ENCODE measurements at places on chromosomes 2 and 18.

DNA sequence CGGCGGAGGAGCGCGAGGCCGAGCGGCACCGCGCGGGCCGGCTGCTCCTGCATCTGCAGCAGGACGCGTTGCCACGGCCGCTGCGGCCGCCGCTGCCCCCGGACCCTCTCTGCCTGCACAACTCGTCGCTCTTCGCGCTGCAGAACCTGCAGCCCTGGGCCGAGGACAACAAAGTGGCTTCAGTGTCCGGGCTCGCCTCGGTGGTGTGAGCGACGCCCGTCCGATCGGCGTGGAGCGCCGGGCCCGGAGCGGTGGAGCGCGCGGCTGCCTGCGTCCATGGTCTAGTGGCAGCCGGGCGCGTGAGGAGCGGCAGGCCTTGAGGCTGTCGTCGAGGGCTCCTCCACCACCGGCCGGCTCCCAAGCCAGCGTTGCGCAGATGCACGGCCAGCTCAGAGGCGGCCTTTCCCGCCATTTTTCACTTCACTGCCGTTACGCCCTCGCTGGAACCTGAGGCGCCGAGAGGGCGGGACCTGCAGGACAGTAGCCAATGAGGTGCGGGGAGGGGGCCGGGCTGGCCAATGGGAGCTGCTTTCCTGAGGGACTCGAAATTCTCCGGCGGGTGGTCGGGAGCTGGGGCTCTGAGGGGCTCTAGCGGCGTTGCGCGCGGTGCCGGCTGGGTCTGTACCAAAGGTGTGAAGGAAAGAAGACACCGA lies 1.9 kb downstream of the TLX2 start:
- peak; percentile 60 for DNase-seq

- DNase-seq: no peak
These were observed 180.8 kb upstream of the MMADHC start for GRCh38 chr2:149768320-149768799.

- DNase-seq: no peak
These were observed 47.8 kb downstream of the DYM start for GRCh38 chr18:49412679-49413078.

DNA sequence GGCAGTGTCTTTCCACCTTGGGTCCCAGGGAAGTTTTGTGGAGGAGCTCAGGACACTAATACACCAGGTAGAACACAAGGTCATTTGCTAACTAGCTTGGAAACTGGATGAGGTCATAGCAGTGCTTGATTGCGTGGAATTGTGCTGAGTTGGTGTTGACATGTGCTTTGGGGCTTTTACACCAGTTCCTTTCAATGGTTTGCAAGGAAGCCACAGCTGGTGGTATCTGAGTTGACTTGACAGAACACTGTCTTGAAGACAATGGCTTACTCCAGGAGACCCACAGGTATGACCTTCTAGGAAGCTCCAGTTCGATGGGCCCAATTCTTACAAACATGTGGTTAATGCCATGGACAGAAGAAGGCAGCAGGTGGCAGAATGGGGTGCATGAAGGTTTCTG lies 5.9 kb downstream of the CTLA4 start:
- DNase-seq: no peak

DNA sequence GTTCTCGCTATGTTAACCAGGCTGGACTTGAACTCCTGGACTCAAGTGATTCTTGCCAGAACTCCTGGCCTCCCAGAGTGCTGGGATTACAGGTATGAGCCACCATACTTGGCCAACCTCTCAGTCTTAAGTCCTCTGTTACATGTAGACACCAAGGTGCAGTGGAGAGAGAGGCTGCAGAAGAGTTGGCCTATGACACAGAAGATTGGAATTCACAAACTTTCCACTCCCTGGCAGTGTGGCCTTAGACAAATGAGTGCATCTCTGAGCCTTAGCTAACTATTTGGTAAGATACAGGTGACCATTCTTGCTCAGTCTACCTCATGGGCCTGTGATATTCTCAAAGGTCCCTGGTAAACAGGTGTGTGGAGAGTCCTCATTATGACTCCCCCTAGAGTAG lies 159.7 kb downstream of the MYCN start:
- DNase-seq: no peak

DNA sequence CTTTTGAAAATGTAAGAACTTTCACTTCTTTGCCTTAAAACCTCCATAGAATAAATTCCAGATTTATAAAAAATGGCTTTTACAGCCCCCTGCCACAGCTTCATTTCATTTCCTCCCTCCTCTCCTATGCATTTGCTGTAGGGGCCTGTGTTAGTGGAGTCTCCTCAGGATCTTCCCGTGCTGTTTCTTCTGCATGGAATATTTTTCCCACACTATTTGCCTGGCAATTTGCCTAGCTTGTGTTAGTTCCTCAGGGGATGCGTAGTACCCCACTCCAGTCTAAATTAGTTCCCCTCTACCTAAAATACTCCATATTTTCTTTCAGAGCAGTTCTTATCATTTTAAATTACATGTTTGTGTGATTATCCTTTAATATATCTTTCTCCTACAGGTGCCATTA lies 262.2 kb downstream of the PLCL1 start:
- no peak for DNase-seq

DNA sequence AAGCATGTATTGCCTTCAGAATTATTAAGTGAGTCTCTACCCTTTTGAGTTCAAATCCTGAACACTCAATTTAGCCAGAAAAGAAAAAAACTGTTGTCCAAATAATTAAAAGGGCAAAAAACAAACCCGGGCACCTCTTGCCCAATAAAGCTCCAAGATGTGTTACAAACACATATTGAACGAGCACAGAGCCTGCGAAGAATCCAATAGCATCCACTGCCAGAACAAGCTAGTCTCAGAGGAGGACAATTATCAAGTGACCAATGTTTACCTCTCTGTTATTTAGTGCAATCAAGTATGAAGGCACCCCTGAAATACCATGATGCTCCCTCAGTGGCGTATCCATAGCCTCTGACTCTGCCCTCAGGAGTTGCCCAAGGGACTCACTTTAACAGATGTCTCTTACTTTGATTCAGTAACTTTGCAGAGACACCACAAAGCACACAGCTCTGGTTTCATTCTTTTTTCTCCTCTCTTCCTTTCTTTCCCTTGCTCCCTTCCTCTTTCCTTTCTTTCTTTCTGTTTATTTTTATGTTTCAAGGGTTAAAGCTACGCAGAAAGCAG lies 93.5 kb upstream of the SPATS2L start:
- DNase-seq: no peak

DNA sequence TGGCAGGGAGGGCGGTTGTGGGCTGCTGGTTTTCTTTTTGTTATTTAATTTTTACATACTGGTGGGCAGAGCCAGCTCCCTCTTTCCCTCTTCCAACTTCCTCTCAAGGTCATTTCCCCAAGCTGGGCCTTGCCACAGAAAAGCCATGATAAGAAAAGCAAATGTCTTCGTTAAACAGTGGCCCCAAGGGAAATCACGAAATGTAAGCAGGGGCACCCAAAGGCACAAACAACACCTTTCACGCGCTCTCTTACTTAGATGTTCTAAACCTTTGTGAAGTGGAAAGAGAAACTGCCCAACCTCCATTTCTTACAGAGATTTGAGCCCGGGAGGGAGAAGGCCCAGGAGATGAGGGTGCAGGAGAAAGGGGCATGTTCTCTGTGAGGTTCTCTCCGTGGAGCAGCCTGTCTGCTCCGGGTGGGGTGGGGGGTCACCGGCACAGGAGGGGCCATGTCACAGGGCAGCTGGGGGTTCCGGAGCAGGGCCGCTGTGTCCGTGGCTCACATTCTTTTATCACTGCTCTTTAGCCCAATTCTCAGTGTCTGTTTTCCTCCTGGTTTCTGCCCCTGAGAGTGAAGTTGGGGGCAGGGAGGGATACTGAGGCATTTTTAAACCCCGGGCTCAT lies 190.7 kb upstream of the GATA6 start:
- no peak for DNase-seq

DNA sequence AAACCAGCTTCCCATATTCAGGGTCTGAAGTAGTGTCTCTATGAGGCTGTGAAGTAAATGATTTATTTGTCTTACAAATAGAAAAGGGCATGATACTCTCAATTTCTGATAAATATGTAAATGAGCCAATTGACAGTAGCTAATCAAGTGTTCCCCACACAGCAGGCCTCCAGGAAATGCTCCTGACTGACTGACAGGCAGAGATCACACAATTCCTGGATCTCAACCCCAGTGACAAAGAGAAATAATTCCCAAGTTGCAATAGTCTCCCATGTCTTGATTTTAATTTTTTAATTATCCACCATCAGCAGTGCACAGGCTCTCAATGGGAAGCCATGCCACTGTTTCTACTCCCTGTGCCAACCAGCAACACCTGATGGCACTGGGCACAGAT lies 390.4 kb downstream of the SOX11 start:
- DNase-seq: no peak

GRCh38 chr18:24475926-24476589 lies 15.6 kb downstream of the HRH4 start:
- no peak for DNase-seq

DNA sequence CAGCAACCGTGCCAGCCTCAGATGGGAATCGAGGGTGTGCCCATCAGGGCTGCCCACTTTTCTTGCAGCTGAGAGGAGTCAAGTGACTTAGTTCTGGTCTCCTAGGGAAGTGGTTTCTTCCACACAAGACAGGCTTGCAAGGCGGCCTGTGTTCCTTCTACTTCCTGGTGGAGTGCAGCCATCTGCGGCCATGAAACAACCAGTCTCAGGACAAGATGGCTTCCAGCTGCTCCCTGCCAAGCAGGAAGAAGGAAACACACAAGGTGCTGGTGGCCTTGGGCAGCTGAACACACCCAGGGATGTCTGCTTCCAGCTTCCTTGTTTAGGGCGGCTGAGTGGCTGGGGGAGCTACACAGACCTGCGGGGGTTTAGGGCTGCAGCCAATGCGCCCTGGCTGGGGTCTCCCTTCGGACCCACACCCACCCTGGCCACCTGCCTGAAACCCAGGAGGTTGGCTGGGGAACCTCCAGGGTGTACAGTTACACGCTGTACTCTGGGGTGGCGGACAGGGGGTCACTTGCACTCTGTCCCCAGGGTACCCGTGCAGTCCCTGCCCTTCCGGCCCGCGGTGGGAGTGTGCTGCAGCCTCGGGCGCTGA lies 34.7 kb downstream of the PTPN18 start:
- no peak for DNase-seq

- DNase-seq: no peak
These were observed 25.7 kb upstream of the RNF103 start for GRCh38 chr2:86649119-86649947.

DNA sequence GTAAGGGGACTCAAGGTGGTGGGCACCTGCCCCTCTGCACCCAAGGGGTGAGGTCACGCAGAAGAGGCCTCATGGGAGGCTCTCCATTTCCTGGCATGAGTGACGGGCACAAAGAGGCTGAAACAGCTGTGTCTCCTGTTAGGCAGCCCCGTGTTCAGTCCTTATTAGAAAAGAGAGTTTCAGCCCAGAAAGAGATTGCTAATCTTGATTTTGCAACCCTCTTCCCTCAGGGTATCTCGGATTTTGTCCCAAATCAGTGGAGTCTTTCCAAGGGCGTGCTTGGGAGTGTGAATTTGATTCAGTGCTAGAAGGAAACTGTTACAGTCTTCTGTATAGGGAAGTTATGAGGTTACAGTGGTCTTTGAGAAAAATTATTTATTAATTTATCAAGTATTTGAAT lies 10.4 kb downstream of the TNFRSF11A start:
- no peak for DNase-seq

DNA sequence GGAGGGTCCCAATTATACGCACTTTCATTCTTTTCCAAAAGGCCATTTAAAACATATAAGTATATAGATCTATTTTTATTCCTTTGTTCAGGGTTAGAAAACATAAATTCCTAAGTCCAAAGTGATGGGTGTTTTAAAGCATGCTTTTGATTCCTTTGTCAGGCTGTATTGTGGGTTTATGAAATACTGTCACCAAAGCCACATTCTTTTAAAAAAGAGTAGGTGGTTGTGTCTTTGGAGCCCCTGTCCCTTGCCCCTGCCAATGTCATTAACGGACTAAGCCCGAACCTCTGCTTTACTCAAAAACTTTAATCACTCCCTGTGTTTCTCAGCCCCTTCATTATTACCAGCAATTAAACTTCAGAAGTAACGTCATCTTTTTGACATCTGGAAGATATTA lies 104.9 kb upstream of the APCDD1 start:
- no peak for DNase-seq

DNA sequence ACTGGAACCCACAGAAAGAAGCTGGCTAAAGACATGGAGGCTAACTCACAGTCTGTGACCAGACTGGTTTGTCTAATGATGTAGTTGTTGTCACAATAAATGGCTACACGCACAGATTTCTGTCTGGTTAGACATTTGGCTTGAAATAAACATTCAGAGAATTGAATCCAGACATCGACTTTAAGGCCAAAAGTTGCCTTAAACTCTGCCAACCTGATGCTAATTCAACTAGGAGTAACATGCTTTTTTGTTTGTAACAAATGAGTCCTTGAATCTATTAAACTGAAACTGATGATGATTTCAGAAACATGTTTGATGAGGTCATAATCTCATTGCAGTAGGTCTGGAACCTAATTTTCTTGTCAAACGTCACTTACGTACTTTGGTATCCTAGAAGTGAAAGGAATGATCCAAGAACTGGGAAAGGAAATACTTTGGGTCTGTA lies 123.8 kb downstream of the ERBB4 start:
- no peak for DNase-seq

DNA sequence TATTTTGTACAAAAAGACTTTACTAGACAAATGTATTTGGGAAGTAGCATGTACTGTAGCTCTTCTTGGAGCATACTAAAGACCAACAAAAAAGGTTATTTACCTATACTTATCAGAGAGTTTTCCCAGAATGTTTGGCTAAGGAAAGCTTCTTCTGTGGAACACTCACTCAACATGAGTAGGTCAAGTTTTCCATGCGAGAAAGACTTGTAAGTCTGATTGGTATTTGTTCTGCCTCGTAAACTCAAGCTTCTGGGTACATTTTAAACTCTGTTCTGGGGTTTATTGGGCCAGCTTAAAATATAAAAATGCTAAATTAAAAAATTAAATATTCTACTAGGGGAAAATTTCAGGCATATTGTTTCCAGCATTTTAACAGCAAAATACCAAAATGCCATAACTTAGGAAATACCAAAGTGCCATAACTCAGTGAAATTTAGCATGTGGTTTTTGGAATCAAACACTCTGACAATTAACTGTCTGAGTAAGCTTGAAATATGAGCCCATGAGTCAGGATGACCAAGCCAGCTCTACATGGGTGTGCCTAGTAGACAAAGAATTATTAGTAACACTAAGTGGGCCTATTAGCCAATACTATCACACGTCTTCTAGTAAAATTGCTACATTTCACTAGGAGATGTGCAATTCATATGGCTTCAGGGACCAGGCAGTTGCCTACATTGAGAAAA lies 47.3 kb upstream of the SERPINE2 start:
- no peak for DNase-seq

DNA sequence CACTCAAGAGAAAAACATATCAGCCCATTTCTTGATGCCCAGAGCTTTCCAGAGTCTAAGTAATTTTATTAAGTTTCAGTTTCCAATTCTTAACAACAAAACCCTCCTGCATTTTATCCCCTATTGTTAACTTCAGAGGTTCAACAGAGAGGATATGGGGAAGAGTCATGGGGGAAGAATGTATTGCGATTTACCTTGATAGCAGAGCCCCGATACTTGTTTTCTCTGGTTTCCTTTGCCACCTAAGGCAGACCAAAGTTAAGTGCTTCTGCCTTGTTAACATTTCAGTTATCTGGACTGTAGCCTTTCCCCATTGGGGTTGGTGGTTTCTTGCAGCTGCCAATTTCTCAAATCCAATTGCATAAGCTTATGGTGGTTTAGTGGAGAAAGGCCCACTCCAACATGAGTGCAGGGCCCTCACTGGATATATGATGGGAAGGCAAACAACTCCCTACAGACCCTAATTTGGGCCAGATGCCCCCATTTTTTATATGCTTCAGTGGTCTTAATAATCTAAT lies 82.0 kb upstream of the ITGB6 start:
- no peak for DNase-seq

Data from activated CD4-positive, alpha-beta T cell treated with anti-CD3 and anti-CD28 coated beads for 1 hour (primary cell).